ENCODE measurements at places on chromosomes 7 and 10.

GRCh38 chr7:42338231-42338915, 101.4 kb upstream of the GLI3 start:
- no peak for DNase-seq

GRCh38 chr7:105580022-105580740, 1.1 kb downstream of the EFCAB10 start:
- DNase-seq, result no peak

GRCh38 chr10:121830101-121830500, 97.7 kb downstream of the ATE1 start:
- DNase-seq, result no peak

DNA sequence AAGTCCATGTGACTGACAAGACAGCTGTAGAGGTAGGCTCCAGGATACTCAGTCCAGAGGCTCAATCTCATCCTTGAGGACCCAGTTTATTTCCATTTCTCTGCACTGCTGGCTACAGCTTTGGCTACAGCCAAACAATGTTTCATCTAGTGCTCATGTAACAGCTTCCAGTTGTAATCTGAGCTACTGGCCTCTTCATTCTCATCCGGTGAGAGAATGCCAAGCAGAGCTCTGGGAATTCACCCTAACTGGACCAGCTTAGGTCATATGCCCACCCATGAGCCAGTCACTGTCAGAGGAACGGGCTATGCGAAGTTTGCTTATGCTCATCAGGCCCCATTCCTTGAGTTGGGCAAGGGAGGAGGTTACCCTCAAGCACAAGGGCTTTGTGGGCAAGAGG, 192.9 kb downstream of the EVX1 start:
- DNase-seq, result no peak

DNA sequence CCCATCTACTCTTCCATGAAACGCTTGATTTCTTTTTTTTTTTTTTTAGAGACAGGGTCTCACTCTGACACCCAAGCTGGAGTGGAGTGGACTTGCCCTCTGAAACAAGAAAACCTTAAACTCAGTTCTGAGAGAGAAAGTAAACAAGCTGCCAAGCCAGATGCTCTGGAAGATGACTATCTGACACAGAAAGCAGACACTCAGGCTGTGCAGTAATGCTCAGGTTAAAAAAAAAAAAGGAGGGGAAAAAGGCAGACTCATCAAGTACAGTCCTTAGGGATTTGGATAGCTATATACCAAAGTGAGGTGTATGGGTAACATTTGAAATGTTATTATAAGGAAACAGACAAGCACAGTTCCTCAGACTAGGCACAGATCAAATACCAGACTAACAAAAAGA, 80.5 kb downstream of the IDE start:
- DNase-seq, result no peak
